ENCODE measurements at places on chromosomes 3 and 15. TPM values are rescaled to one million over a fixed set of nuclear protein-coding genes. Genes with fewer than 3 reads are reported as not detected.

Gene EPHA3
- 0.18 TPM for total RNA-seq

Gene CEP152
- total RNA-seq: 10.3 TPM

Gene KIF9
- 1.8 TPM for total RNA-seq

Gene ILDR1
- total RNA-seq: not detected

Gene CACNA2D3
- 0.36 TPM for total RNA-seq

Gene LRRC15
- total RNA-seq: 2.5 TPM

Gene SOX2
- not detected for total RNA-seq

Gene LCTL
- 8.9 TPM for total RNA-seq

Gene DNASE1L3
- total RNA-seq: not detected

Gene ZBTB20
- total RNA-seq: 13.3 TPM

Gene TXNRD3
- total RNA-seq: 8.1 TPM

Gene UTS2B
- 0.72 TPM for total RNA-seq

Gene C3orf18
- 6.8 TPM for total RNA-seq

Gene FBXO40
- total RNA-seq: not detected

Gene ALDH1A3
- 5.0 TPM for total RNA-seq

Gene MNS1
- 0.36 TPM for total RNA-seq

Gene SLC28A1
- not detected for total RNA-seq

Gene CDHR4
- not detected for total RNA-seq

Data from IMR-90 (cell line).